NCI-H187 treated with DMSO at 0.1 percent for 48 hours (cell line): ENCODE measurements at places on chromosomes 7 and 10.
A peak's percentile ranks its signal among the peaks of the same experiment; 100 is the strongest.

DNA sequence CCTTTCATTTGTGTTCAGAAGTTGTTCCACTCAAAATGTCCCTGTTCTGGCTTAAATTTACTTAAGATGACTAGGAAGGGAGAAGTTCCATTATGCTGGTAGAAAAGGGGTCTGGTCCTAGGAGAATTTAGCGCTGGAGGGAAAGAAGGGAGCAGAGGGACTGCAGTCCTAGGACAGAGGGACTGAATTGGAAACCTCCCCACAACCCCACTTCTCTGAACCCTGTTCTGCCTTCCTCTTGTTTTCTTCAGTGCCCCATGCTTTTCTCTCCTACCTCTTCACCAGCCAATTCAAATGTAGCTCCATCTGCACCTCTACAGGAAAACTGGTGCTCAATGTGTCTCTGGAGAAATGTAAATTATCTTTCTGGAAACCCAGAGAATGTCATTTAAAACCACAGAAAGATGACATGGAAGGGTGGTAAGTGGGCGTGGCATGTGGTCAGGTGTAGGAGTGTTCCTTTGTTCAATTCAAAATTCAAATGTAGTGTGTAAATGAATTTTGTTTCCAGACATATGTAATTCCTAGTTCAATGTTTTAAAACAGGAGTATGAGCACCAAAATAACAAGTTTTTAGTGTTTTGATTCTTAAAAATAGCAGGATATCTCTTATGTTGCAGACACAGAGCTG, 24.0 kb upstream of the RHOBTB1 start:
- peak; percentile 47 for DNase-seq

DNA sequence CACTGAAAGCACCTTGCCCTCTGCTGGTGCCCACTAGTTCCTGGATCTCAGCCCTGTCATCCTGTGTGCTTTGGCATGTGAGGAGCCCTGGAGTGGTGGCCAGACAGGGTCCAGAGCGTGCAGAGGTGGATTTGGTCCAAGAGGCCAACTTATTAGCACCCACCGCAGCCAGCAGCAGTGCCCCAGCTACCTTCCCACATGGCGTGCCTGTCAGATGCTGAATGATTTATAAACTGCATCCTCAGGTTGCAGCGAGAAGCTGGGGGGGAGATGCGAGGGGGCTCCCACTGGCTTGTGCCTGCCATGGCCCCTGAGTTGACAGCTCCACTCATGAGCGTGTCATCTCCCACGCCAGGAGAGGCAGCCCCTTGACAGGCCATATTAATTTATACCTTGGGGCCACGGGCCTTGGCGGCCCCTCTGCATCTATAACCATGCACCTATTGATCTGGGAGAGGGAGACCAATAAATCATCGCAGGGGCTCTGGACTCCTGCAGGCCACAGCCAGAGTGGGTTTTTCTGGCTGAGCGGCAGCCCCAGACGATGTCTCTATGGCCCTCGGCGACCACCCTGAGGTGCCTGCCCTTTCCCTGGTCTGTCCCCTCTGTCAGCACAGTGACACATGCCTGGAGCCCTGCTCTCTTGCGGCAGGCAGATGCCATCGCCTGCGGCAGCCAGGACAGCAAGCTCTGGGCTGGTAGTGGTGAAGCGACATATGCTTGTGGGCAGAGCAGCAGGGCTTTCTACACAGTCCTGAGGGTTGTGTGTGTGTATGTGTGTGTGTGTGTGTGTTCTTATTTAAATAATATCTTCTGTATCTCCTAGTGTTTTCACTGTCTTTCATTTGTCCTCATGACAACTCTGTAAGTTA, 120.8 kb downstream of the CDH23 start:
- no peak for DNase-seq

- DNase-seq = no peak
These were observed 9.7 kb upstream of the TNKS2 start for GRCh38 chr10:91788527-91788926.

GRCh38 chr10:102581981-102582580, 62.2 kb upstream of the TRIM8 start:
- no peak for DNase-seq

GRCh38 chr7:140176122-140176701, 571 bp downstream of the KDM7A start:
- DNase-seq = no peak

DNA sequence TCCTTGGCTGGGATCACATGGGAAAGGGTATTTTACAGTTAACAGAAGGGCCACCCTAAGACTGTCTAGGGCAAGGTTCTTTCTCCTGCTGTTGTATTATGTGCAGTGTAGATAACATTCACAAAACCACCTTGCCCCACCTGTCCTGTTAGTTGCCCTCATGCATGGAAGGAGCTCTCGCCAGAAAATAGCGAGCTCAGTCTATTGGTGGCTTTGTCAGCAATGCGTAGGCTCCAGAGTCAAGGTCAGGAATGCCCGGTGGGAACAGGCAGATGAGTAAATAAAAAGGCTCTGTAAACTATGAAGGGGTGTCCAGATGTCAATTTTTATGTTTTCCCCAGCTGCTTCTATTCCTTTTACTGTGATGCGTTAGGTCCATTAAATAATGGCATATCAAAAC, 107.1 kb upstream of the WDR11 start:
- DNase-seq = no peak
